ENCODE measurements at places on chromosomes 13 and 19.

GRCh38 chr19:33406521-33407139 lies 33.1 kb downstream of the CEBPG start:
- peak; percentile 76 for DNase-seq

GRCh38 chr13:78700121-78700910 lies 41.4 kb upstream of the OBI1 start:
- no peak for DNase-seq

- no peak for DNase-seq
Measured at GRCh38 chr13:96072392-96072791, 17.5 kb upstream of the HS6ST3 start.

GRCh38 chr13:51682686-51683085 lies 98.4 kb downstream of the WDFY2 start:
- no peak for DNase-seq

DNA sequence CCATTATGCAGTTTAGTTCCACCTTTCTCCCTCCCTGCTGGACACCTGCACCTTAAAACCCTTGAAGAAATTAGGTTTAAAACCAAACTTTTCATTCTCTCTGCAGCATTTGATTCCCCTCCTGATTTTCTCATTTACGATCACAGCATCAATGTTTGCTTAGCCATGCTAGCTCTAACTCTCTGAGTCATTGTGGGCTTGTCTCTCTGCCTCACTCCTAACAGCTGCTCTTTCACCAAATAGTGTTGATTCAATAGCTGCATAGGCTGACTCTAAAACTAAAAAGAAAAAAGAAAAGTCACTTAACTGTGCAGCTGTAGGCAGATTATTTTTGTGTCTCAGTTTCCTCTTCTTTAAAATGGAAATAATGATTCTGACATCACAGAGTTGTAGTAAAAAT lies 1124.9 kb downstream of the DIAPH3 start:
- no peak for DNase-seq

- DNase-seq: no peak
Measured at GRCh38 chr13:99282264-99283231, 24.4 kb upstream of the GPR18 start.

DNA sequence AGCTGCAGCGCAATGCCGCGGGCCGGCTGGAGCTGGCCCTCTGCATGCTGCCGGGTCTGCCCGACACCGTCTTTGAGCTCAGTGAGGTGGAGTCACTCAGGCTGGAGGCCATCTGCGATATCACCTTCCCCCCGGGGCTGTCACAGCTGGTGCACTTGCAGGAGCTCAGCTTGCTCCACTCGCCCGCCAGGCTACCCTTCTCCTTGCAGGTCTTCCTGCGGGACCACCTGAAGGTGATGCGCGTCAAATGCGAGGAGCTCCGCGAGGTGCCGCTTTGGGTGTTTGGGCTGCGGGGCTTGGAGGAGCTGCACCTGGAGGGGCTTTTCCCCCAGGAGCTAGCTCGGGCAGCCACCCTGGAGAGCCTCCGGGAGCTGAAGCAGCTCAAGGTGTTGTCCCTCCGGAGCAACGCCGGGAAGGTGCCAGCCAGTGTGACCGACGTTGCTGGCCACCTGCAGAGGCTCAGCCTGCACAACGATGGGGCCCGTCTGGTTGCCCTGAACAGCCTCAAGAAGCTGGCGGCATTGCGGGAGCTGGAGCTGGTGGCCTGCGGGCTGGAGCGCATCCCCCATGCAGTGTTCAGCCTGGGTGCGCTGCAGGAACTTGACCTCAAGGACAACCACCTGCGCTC lies 3.8 kb upstream of the MAP2K7 start:
- DNase-seq: no peak

- DNase-seq: no peak
Measured at GRCh38 chr13:74110053-74110452, 24.2 kb downstream of the KLF12 start.

- DNase-seq: no peak
Measured at GRCh38 chr13:55563267-55563666, 1577.5 kb upstream of the PRR20A start.

DNA sequence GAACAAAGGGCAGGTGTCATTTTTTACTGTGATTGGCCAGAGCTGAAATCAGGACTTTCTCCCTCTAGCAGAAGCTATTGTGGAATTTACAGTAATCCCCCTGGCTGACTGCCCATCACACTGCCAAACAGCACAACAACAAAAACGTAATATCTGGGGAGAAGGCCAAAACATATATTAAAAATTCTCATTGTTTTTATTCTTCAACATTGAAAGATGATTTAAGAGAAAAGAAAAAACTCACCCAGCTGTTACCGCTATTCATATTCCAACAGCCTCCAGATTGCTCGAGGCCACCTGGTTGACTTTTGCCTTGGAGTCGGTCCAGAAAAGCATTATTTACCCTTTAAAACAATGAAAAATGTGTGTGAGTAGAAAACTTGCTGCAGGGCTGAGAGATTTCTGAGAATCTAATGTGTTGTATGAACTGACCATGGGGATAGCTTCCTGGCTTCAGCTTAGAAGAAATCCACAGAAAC lies 97.2 kb downstream of the EPSTI1 start:
- DNase-seq: no peak

- no peak for DNase-seq
Measured at GRCh38 chr13:53324656-53325055, 296.0 kb downstream of the OLFM4 start.

DNA sequence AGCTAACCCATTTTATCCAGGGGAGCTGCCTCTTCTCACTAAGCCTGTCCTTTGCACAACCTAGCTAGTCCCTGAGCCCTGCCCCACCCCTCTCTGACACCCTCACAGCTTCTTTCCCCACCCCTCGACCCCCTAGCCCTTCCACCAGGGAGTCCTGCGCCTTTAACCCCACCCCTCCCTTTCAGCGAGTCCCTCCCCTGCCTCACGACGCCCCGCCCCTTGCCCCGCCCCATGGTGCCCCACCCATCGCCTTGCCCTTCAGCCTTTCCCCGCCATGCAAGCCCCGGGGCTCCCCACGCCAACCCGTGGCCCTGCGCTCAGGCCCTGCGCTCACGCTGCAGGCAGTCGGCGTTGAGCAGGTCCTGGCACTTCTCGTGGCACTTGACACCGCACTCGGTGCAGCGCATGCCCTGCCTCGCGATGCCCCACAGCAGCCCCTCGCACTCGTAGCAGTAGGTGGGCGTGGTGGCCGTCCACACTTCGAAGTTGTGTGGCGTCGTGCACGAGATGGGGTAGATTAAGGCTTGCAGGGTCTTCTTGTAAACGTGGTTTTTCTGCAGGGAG lies 40.0 kb downstream of the UNC13A start:
- DNase-seq: no peak

DNA sequence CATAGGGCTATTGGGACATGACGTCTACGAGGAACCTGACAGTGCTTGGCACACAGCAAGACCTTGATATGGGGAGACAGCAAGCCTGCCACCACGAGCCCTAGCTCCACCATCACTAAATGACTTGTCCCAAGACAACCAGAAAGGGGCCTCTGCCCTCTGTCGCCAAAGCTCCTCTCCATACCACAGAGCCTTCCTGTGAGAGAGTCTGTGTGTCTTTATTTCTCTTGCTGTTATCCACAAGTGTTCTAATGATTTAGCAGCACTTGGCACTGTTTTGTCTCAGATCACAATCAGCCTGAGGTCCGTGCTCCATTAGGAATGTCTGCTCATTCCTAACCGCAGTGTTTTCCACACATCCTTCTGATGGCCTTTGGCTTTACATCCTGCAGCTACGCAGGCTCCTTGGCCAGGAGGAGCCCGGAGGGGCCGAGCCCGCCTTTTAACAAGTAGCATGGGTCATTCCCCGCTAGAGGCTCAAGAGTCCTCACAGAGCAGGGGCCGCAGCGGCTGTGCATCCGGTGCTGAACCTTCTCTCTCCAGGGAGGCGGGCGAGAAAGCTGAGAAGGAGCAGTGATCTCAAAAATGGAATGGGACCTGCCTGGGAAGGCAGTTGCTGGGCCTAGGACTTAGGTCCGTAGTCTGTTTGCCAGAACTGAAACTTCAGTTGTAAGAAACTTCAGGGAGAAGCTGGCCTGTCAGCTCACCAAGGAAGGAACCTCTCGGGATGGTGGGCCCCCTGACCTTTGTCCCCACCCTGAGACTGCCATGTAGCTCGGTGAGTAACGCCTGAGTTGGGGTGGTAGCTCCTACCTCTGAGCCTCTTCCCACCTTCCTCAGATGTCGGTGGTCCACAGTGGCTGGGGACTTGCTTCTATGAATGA lies 61.1 kb upstream of the HMGB1 start:
- DNase-seq: no peak

DNA sequence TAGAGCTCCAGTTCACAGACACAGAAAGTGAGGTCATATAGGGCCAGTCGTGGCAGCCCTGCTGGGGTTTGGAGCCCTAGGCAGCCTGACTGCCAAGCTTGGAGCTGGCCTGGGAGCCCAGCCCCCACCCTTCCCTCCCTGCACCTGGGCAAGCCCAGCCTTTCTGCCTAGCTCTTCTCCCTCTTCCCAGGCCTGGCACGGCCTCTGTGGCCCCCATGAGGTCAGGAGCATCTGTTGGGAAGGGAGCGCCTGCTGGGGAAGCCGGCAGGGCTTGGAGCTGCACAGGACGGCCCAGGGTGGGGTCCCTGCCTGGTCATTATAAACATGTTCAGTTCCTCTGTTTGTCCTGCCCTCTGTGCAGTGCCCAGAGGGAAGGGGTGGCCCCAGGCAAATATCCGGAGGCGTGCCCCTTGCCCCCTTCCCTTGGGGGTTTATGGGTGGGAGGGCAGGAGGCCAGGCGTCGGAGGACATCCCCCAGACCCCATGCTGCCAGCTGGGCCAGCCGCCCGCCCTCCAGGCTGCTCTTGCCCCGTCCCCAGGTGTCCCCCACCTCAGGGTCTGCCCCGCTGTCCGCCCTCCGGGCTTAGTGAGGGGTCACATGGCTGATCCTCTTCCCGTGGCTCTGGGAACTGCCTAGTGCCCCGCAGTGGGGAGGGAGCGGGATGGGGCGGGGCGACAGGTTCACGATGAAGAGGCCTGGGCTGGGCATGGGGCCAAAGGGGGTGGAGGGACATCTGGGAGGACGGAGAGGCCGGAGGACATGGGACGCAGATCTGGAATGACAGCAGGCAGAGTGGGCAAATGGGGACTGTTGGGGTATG lies 30.0 kb upstream of the NCCRP1 start:
- DNase-seq: no peak

DNA sequence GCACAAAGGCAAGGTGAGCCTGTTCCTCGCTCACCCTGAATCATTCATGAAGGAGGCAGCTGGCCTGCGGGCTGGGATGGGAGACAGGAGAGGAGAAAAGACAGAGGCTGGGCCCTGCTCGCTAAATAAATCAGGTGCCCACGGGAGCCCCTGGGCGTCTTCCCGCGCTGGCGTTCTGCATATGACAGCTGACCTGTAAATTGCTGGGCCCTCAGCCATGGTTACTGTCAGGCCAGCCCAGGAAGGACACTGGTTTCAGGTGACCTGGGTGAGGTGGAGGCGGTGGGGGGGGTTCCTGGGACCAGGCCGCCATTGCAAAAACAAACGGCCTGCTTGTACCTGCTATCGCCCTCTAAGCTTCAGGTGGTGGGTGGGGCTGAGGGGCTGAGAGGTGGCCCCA lies 3.4 kb upstream of the PTBP1 start:
- DNase-seq: no peak

DNA sequence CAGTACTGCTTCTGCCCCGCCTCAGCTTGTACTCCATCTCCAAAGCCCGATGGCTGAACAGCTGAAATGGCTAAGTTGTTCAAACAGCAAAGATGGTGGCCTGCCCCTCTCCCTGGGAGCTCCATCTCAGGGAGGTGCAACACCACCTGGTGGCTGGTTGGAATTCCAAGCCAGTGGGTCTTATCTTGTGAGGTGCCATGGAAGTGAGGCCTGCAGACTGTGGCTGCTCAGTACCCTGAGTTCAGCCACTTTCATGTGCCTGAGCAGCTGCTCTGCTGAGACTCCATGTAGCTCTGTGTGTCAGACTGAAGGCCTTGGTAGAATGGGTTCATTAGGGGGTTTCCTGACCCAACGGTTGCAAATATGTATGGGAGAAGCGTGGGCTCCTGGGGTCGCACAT lies 67.3 kb upstream of the SPRY2 start:
- DNase-seq: no peak

DNA sequence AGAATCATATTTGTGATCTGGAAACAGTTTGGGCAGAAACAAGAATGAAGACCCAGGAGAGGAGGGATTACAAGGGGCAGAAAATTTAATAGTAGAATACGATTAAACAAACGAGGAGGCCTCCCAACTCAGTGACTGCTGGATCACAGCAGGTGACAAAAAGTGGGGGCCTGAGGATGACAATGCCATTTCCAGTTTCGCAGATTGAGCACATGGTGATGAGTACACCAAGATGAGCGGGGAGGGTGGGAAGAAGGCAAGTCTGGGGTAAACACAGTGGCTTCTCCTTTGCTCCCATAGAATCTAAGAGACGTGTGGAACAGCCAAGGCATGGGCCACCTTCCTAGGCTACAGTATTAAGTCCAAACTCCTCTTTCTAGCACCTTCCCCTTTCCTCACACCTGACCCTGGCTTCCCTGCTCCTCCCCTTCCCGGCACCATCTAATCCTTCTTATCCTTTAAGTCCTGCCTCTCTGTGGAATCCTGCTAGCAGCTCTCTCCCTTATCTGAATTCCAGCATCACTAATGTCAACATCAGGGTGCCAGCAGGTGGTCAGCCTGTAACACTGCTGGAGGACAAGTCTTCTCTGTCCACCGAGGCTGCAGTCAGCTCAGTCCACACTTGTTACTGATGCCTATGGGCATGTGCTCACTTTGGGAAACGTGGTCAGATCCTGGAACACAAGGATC lies 13.5 kb downstream of the ATP7B start:
- no peak for DNase-seq

GRCh38 chr19:6164906-6165531 lies 29.6 kb downstream of the ACSBG2 start:
- no peak for DNase-seq

GRCh38 chr13:72536714-72537394 lies 190.6 kb downstream of the MZT1 start:
- DNase-seq: no peak

- no peak for DNase-seq
Measured at GRCh38 chr13:114315074-114315785, 927 bp downstream of the CHAMP1 start.

DNA sequence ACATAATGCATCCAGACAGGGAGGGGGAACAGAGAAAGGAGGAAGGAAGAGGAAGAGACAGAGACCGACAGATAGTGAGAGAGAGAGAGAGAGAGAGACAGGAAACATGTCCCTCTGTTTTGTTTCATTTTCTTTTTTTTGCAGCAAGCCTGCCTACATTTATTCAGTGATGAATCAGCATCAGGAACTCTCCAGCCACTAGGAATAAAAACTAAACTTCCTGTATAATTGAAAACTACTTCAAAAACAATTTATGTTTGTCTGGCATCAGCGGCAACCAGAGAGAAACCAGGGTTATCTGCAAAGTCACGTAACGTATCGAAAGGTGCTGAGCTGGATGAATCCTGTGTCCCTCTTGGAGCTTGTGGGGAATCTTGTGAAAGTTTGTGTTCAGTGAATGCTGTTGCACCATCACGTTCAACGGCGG lies 148.6 kb upstream of the SOX21 start:
- DNase-seq: no peak

Measured in CD4-positive, alpha-beta T cell treated with Interferon alpha-2 for 1 hour (primary cell).